Fibroblast of villous mesenchyme (primary cell): ENCODE measurements at places on chromosomes 2 and 18. TPM values are rescaled to one million over a fixed set of nuclear protein-coding genes. Genes with fewer than 3 reads are reported as not detected.

Gene ILKAP
- 21.6 and 22.5 TPM in 2 replicates for total RNA-seq

GRCh38 chr18:44917216-44918141 lies 236.8 kb downstream of the SETBP1 start:
- DNase-seq: peak; percentile 10

- DNase-seq: no peak
These were observed 555.2 kb downstream of the CMPK2 start for GRCh38 chr2:6310256-6311215.

Gene METTL21A
- 8.4 and 13.0 TPM in 2 replicates for total RNA-seq

DNA sequence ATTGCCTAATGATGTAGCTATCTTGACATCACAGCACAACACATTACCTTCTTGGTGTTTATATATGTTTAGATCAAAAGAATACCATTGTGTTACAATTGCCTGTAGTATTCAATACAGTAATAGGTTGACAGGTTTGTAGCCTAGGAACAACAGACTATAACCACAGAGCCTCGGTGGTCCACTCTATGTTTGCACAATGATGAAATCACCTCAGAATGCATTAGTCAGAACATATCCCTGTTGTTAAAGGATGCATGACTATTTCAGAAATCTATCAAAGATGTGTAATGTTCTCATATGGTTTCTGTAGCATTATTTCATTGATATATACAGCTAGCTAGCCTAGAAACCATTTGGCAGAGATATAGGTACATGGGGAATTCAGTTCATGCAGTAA lies 8.9 kb downstream of the METTL5 start:
- peak; percentile 58 for DNase-seq

- DNase-seq: no peak
These were observed at the start of the genes ABCG5 and ABCG8 for GRCh38 chr2:43838560-43839267. Gene ABCG5 (minus strand): TSS chr2:43838839. CDS start chr2:43838679, 160 bp downstream. Gene ABCG8 (plus strand): TSS chr2:43838971. CDS start chr2:43839054, 83 bp downstream.
